CD4-positive, alpha-beta T cell treated with Interferon gamma for 1 hour (primary cell): ENCODE measurements at places on chromosomes 16 and 17.

DNA sequence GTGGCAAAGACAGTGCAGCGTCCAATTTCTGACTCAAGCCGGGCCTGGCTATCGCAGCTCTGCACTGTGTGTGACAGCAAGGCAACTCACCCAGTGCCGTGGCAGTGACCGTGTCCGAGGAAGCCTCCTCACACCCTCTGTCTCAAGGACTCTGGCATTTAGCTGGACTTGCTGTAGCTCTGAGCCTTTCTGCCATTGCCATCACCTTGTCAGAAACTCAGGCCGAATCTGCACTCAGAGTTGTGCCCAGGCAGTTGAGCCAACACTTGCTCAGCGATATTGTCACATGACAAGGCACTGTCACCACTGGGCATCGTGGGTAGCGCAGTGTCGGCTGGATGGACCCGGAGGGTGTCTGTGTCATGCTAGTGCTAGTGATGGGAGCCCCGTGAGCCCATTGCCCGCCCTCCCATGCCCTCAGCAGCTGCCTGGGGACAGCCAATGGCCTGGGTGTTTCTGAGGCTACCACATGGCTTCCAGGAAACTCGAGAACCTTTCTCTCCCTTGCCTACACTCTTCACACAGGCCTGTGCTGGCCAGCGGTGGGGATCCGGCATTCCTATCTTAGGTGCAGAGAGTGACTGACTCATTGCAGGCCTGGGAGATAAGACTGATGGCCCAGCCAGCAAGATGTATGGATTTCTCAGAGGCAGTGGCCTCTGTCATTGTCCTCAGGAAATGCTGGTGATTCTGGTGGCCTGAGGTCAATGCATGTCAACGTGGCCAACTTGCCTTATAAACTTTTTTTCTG lies 22.1 kb upstream of the STH start:
- no peak for DNase-seq

GRCh38 chr17:36127911-36128310 lies 24.3 kb downstream of the CCL4 start:
- no peak for DNase-seq

DNA sequence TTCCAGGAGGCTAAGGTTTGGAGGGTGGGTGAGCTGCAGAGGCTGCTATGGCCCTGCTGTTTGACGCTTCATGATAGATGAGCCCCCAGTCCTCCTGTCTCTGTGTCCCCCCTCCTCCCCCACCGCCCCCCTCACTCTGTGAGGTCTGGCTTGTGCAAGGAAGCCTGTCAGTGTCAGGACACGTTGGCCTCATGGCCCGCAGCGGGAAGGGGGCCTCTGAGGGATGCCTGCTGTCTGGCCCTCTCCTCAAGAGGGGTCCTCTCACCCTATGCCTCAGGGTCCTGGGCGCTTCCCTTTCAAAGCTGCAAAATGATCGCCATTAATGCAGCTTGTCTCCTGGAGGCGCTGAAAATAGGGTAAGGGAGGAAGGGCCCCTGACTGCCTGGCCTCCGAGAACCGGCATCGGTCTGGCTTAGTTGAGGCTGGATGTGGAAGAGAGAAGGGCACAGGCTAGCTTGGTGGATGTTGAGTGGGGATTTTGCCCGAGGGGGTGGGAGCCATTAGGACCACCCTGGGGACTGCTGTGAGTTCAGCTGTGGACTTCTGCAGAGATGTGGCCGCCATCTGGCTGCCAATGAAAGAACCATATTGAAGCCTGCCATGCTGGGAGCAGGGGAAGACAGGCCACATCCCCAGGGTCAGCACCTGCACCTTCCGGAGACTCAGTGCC lies 14.8 kb upstream of the GOSR2 start:
- no peak for DNase-seq

GRCh38 chr17:12900474-12900873 lies 111.2 kb downstream of the ARHGAP44 start:
- no peak for DNase-seq

GRCh38 chr17:66425756-66426396 lies 123.5 kb downstream of the PRKCA start:
- DNase-seq = no peak

DNA sequence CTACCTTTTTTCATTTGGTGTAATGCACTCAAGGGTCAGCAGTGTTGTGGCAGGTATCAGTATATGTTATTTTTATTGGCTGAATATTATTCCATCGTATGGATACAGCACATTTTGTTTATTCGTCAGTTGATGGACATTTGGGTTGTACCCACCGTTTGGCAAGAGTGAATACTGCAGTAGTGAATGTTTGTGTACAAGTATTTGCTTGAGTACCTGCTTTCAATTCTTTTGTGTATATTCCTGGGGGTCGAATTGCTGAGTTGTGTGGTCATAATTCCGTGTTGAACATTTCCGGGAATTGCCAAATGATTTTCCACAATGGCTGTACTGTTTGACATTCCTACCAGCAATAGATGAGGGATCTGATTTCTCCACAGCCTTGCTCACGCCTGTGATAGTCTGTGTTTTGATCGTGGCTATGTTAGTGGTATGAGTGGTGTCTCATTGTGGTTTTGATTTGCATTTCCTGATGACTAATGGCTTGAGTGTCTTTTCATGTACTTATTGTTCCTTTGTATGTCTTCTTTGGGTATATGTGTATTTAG lies 108.4 kb downstream of the OR1D5 start:
- no peak for DNase-seq

- no peak for DNase-seq
Measured at GRCh38 chr16:3879258-3879886, 1.1 kb downstream of the CREBBP start.

DNA sequence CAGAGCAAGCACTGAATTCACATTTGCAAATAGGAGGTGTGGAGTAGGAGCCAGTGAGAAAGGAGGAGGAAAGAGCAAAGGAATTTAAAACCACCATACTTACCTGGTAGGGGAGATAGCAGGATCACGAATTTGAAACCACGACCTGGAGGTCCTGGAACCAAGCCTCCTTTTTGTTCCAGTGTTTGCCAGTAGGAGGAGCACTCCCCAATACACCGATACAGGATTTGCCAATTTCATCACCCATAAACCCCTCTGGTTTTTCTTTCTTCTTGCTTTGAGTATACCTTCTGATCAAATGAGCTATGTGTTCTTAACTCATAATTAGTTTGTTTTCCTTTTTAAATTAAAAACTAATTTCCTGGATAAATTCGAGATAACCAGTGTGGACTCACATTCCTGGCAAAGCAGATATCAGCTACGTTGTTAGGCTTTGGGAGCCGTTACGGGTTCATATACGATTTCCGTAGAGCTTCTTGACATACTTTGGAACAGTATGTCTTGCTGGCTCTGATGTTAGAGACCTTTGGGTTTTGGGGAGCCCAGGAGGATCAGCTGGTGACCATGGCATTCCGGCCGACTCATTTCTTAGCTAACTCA lies 22.7 kb downstream of the BCO1 start:
- no peak for DNase-seq

DNA sequence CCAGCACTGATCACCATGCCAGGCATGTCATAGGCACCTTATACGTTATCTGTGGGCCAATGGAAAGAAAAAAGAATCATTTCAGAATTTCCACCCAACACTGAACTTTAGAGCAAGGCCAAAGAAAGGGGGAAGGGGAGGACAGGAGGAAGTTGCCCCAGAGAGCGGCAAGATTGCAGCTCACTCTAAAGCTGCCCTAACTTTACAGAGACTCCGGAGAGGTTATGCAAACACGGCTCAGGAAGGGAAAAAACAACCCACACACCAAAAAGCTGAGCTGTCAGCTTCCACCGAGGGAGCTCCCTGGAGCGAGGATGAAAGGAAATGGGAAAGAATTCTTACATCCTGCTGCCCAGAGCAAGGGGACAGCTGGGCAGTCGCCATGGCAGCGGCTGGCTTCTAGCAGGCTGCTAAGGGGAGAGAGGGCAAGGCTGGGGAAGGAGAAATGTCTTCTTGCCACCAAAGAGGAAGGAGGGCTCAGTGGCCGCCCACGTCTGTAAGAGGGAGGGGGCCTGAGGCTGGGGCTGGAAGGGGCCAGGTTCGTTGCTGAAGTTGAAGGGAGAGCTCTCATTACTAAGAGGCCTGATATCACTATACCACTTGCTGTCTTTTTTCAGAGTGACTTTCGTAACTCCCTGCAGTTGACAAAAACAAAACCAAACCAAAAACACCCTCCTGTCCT lies 18.2 kb downstream of the COTL1 start:
- DNase-seq = peak; percentile 62

DNA sequence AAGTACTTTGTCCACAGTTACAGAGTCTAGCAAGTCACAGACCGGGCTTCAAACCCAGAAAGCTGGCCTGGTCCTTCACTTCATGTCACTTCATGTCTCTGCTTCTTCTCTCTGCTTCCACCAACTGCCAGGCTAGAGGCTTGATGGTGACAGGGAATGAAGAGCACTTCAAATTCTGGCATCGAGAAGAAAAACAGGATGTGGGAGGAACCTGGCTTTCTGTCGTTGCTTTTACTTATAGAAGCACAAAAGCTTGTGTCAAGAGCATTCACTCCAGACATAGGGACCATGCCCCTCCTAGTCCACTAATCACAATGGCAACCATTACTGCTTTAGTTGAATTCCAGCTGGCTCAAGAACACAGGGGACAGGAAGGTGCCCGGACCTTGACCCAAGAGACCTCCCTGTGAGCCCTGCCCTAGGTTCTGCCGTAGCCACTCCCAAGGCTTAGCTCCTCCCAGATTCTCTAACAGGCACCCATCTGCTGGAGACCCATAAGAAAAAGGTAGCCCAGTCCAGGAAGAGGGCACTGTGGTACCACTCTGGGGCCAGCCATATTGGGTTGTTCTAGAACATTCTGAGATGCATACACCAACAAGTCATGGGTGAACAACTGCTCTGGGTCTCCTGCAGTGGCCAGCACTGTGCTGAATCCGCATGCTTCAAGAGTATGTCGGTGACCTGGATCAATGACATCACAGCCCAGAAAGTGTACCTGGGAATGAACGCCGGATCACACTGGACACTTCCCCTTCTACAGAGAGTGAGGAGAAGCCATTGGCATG lies 181.8 kb downstream of the C16orf95 start:
- no peak for DNase-seq

GRCh38 chr16:29868396-29869009 lies 5.5 kb upstream of the CDIPT start:
- DNase-seq = no peak

DNA sequence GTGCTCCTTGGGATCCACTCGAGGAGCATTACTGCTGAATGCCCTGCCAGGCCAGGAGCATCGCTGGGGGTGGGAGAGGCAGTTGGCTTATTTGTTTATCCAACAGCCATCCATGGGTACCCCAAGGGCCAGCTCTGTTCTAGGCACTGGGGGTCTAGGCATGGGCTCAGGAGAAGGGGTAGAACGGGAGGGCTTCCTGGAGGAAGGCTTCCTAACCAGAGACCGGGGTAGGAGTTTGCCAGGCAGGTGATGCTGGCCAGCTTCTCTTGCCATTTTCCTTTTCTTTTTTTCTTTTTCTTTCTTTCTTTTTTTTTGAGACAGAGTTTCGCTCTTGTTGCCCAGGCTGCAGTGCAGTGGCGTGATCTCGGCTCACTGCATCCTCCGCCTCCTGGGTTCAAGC lies 241.0 kb downstream of the SEC14L1 start:
- DNase-seq = no peak

DNA sequence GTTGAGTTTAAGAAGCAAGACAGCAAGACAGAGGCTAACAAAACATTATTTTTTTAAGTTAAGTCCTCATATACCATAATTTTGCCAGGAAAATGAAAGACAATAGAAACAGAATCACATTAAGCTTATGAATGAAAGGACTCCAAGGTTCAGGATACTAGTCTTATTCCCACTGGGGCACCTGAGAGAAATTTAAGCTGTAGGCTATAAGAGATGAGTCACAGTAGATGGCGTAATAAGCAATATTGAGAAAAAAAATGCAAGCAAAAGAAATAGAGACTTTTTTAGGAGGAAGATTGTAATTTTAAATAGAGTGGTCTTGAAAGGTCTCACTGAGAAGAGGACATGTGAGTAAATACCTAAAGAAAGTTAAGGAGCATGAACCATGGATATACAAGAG lies 57.1 kb upstream of the KIF2B start:
- DNase-seq = no peak

- DNase-seq = peak; percentile 17
Measured at GRCh38 chr16:3577302-3577752, at the start of gene NLRC3. Gene NLRC3, minus strand, starts transcription at chr16:3577403. Its CDS starts 12,367 bp downstream, at chr16:3565036.

DNA sequence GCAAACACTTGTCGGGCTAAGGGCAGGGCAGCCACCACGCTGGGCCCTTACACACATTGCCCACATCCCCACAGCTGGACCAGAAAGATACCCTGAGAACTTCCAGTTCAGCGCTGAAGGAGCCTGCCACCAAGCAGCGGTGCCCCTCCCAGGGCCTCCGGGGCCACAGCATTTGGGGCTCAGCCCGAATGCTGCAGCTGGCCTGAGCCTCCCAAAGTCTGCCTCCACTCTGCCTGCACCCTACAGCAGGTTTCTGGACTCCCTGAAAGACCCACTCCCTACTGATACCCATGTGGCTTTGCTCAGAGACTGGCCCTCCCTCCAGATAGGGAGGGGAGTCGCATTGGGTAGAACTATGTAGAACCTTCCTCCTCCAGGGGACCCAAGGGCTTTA lies 1.5 kb downstream of the MCRIP1 start:
- no peak for DNase-seq
